Non-pigmented ciliary epithelial cell (primary cell): ENCODE measurements at places on chromosomes 7 and 10.

GRCh38 chr10:14146501-14146900 is 184.2 kb downstream of the FRMD4A start:
- no peak for DNase-seq

DNA sequence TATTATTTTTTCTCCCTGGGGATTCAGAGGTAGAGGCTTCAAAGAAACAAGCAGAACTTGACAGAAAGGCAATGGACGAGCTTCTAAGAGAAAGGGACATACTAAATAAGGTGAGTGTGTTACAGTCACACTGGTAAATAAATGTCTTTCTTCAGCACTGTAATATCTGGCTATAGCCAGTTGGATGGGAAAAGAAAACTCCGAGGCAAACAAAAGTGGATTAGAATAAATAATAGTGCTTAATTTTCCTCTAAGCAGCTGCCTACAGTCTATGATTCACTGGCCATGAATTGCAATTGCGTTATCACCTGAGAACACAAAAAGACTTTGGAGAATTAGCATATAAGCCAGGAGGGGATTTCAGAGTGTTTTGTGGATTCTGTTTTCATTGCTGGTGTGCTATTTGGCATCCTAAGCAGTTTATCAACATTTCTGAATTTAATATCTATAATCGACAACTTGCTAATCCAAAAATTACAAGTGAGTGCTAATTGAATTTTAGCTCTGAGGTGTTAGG is 23.2 kb downstream of the CFAP58 start:
- DNase-seq: no peak

DNA sequence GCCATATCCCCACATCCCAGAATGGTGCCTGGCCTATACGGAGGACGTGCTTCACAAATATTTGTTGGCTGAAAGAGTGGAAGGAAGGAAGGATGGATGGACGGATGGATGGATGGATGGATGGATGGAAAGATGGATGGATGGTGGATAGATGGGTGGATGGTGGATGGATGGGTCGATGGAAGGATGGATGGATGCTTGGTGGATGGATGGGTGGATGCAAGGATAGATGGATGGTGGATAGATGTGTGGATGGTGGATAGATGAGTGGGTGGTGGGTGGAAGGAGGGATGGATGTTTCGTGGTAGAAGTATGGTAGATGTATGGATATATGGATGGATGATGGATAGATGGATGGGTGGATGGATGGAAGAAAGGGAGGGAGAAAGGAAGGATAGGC is 10.8 kb downstream of the CHAT start:
- no peak for DNase-seq

DNA sequence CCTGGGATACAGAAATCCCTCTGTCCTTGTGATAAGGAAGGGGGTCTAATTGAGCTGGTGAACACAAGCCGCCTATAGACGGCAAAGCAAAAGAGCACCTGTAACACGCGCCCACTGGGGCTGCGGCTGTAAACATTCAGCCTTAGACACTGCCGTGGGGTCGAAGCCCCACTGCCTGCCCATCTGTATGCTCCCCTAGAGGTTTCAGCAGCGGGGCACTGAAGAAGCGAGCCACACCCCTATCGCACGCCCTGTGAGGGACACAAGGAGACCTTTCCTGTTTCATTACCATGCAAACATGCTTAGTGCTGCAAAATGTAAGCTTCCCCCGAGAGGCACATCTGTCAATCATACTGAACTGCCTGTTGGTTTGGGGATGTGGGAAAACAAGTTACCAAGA is 82.1 kb downstream of the NRP1 start:
- DNase-seq: no peak

DNA sequence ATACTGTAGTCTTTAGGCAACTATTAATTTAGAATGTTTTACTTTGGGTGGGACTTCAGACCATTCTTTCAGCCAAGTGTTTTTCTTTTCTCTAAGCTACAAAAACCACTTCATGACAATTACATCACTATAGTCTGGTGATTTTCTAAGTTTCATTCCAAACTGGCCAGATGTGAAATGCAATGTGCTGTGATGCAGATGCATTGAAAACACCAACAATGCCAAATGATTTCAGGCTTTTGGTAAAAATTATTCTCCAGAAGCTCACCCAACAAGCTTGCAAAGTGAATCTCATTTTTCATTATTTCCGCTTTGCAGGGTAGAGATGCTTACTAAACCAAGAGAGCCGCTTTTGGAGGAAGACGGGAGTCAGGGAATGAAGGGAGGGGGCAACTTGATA is 118.4 kb upstream of the ANK3 start:
- no peak for DNase-seq

GRCh38 chr7:23020742-23021401 is 6.9 kb upstream of the HYCC1 start:
- DNase-seq: peak; percentile 53

- DNase-seq: no peak
Measured at GRCh38 chr10:120788771-120789170, 62.4 kb upstream of the WDR11 start.

- no peak for DNase-seq
Measured at GRCh38 chr10:2222631-2223030, 485.3 kb upstream of the ADARB2 start.
